ENCODE measurements at places on chromosomes 1 and 21. TPM values are rescaled to one million over a fixed set of nuclear protein-coding genes. Genes with fewer than 3 reads are reported as not detected.

Gene TSPAN2
- 71.4 TPM for total RNA-seq

DNA sequence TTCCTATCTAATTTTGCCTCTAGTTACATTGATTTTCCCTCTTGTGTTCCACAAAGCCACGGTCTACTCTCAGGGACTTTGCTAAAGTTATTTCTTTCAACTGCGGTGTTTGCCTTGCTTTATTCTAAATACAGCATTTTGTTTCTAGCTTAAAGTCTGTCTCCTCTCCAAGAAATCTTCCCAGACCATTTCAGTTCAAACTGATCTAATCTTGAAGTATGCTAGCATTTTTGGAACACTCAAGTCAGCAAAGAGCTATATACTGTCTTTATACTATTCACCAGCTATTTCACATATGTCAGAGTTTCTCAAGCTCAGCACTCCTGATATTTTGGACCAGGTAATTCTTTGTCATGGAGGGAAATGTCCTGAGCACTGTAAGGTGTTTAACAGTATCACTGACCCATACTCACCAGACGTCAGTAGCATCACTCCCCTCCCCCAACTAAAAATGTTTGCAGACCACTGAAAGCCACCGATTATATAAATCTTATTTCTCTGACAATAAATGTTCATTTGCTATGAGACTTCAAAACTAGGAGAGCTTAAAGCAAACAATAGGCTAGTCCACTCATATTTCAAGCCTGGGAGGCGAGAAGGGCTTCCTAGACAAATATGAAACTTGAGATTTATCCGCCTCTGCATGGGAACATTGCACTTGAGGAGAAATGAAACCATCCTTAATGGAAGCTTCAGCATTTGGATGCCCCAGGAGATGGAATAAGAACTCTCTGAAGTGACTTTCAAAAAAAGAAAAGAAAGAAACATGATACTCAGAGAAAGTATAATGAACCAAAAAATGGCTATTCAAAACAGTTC is 81.1 kb downstream of the KIAA0319L start:
- no peak for DNase-seq

DNA sequence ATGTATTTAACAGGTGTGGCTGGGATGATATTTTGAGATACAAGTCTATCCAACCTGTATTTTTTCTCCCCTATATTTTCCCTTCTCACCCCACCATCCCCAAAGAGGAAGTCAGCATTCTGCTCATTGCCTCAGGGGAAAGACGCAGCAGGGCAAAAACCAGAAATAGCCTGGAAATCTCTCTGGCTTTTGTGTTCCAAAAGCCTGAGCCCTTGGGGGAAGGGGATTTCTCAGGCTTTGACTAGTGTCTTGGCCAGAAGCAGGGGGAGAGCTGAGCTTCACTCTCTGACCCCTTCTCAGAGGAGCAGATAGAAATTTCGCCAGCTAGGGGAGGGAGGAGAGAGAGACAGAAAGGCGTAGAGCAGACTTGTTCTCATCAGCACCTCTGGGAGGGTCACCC is 244.7 kb downstream of the RRAGC start:
- DNase-seq: no peak

Gene TMEM200B
- total RNA-seq: not detected

DNA sequence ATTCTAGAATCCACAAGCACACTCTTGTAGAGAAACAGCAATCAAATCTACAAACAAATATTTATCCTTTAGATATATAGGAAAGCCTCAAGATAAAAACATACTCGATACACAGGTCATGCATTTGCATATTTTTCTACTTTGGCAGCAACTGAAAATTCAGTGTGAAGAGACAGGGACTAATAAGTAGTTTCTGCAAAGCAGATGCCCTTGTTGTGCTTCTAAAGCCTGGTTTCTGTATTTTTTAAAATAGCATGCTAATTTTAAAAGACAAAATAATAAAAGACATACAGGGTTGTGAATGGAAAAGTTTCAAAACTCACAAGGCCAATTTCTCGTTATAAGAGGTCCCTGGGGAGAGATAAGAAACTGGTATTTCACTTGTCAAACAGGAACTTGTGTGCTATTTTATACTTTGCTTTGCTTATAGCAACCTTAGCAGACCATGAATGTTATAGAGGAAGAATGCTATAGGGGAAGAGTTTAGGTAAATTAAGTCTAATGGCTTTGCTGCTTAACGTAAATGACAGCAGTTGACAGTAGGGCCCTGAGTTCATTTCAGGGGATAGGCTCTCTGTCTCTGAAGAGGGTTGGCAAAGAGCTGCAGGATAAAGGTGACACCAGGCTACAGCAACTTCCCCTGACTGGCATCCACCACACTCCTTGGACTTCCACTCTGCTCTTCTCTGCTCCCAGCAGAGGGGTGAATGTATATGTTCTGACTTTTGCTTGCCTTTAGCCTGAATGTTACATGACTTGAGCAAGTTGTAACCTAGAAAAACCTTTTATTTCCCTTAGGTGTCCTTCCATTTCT is 9.4 kb upstream of the RGS13 start:
- no peak for DNase-seq

GRCh38 chr1:192435704-192436103 is 118.9 kb downstream of the RGS21 start:
- DNase-seq: no peak

Gene LAPTM5
- 352 TPM for total RNA-seq

Gene SLC35F3
- under 0.01 TPM for total RNA-seq

GRCh38 chr1:7474786-7475502 is 296.2 kb upstream of the VAMP3 start:
- no peak for DNase-seq
